ENCODE measurements at places on chromosomes 13 and 19. TPM values are rescaled to one million over a fixed set of nuclear protein-coding genes. Genes with fewer than 3 reads are reported as not detected.

MEIOSIN gene
- total RNA-seq: not detected

DNA sequence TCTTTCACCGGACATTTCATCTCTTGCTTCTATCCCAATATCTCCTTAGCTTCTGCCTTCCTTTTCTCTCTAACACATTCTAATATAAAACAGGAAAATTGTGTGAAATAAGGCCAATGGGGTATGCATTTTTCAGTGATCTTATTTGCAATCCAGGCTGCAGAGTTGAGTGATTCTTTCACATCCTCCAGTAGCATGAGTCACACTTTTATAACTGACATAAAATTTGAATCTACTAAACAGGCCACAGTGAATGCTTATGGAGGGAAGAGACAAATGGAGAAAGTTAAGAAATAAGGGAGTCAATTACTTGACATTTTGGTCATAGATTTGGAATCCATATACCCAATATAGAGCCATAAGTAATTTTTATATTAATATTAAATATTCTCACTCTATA, 1037.0 kb upstream of the SPRY2 start:
- no peaks in the 10 kb centered on the region for H3K36me3 ChIP-seq
- H3K4me1 ChIP-seq: no peaks in the 10 kb centered on the region
- H3K27me3 ChIP-seq: no peaks in the 10 kb centered on the region
- no peak overlapping the region for H3K4me3 ChIP-seq
- DNase-seq: no peak
- H3K27ac ChIP-seq: no peak overlapping the region

GRCh38 chr13:30848332-30849027, 57.6 kb upstream of the MEDAG start:
- no peaks in the 10 kb centered on the region for H3K36me3 ChIP-seq
- no peak for DNase-seq
- peaks cover 11% of the 10 kb centered on the region for H3K4me1 ChIP-seq
- H3K27ac ChIP-seq: no peak overlapping the region

DNA sequence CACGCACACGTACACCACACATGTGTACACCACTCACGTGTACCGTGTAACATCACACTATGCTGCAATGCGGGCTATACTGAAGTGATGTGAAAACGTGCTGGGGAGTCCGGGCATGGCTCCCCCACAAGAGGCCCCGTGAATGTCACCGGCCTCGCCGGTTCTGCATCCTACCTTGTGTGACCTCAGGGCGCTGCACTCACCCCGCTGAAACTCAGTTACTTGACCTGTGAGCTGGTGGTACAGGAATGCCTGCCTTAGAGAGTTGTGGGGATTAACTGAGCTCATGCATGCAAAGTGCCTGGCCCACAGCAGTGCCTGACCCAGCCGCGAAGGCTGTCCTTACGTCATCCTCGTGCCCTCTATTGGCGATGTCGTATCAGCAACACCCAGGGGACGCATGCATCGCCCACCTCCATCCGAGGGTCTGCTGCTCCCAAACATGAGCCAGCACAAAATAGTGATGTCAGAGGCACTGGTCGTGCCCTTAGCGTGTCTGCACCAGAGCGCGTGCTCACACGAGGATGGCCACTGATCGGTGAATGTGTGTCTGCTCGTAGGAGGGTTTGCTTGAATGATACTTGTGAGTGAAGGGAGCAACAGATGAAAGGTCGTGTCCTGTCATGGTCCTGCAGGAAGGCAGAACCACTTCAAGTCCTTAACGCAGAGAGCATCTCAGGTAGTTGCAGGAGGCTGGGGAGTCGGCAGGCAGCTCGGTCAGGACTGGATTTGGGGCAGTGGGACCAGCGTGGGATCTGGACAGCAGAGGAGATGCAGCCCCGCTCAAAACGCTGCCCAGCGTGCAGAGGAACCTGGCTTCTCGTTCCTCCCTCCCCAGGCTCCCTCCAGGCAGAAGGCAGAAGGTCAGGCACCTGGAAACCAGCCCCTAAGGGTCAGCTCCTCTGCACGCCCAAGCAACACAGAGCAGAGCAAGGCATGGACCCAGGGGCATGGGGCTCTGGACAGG, 126.2 kb upstream of the SPACA7 start:
- H3K36me3 ChIP-seq: no peaks in the 10 kb centered on the region
- DNase-seq: no peak
- H3K4me3 ChIP-seq: no peak overlapping the region
- H3K27ac ChIP-seq: no peak overlapping the region

DNA sequence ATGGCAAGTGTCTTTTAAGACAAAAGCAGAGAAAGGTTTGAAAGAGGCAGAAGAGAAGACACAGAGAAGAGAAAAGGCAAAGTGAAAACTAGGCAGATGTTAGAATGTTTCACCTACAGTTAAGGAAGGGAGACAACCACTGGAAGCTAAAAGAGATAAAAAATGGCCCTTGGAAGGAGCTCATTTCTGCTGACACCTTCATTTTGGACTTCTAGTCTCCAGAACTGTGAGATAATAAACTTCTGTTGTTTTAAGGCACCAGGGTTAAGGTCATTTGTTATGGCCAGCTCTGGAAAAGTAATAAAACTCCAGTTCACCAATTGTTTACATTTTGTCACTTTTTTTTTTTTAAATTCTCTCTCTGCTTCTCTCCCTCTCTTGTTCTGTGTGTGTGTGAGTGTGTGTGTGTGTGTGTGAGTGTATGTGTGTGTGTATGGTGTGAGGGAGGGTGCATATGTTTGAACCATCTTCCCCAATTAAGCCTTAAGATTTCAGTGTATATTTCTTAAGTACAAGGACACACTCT, 374.6 kb downstream of the DACH1 start:
- H3K27ac ChIP-seq: no peak overlapping the region
- no peaks in the 10 kb centered on the region for H3K4me1 ChIP-seq
- no peaks in the 10 kb centered on the region for H3K36me3 ChIP-seq
- H3K4me3 ChIP-seq: no peak overlapping the region

- peaks cover 6% of the 10 kb centered on the region for H3K27me3 ChIP-seq
- no peak overlapping the region for H3K4me3 ChIP-seq
- DNase-seq: no peak
- H3K27ac ChIP-seq: no peak overlapping the region
- H3K4me1 ChIP-seq: peaks cover 1% of the 10 kb centered on the region
These were observed 8.0 kb upstream of the SPATA13 start for GRCh38 chr13:24152292-24153214.
